ENCODE measurements at places on chromosomes 4 and X.

- no peak for DNase-seq
These were observed 25.4 kb downstream of the GPC3 start for GRCh38 chrX:133959972-133960371.

- no peak for DNase-seq
These were observed 83.6 kb downstream of the MAML3 start for GRCh38 chr4:140070366-140070765.

- no peak for DNase-seq
These were observed 278.8 kb upstream of the GALNTL6 start for GRCh38 chr4:171534391-171534790.

DNA sequence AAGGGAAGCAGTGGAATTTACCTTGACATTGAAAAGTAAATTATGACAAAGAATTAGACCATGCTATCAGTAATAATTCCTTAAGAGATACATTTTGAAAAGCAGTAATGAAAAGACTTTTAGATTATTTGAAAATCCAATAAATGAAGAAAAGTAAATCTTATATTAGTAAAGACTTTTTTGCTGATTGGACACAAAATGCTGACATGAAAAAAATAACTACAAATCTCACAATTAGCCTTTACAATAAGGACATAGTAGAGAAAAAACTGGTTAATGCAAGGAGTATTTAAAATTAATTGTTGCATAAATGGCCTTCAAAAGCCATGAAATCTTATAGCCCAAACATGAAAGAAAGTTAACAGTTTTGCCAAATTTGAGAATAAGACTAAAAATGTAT is 446.1 kb upstream of the FAM241A start:
- DNase-seq = no peak

- no peak for DNase-seq
These were observed 1.4 kb upstream of the KLF3 start for GRCh38 chr4:38662522-38663089.

GRCh38 chr4:82643994-82644733 is 82.4 kb upstream of the TMEM150C start:
- DNase-seq = no peak

DNA sequence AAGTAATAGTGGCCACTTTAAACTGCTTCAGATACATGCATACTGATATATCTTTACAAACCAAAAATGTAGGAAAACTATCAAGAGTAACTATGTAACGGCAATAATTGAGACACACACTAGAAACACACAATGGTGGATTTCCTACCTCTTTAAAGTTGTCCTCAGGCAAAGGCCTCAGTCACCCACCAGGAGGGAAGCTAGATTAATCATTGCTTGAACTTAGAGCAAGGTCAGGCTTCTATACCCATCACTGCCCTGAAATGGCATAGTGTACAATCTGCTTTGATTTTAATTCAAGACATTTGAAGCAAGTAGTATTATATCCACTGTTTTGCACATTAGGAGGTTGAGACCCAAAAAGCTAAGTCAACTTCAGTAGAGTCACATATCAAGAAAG is 110.9 kb downstream of the AREG start:
- DNase-seq = no peak

DNA sequence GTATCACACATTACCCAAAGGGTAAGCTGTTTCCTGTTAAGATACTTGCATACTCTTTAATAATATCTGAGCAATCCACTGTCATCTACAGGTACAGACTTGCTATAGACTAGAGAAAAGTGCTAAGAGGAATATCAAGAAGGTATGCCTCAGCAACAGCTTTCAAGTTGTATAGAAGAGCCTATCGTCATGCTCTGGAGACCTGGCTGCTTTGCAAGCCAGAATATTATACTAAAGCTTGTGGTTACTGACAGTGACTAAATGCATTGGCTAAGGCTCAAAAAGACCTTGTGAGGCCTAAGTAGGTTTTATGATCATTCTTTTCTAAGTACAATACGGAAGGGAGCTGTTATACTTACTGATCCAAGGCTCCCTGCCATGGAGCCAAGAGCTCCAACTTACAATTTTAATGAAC is 11.3 kb downstream of the LAMP2 start:
- DNase-seq = no peak

GRCh38 chrX:53233536-53233935 is 8.5 kb upstream of the KDM5C start:
- DNase-seq = no peak

DNA sequence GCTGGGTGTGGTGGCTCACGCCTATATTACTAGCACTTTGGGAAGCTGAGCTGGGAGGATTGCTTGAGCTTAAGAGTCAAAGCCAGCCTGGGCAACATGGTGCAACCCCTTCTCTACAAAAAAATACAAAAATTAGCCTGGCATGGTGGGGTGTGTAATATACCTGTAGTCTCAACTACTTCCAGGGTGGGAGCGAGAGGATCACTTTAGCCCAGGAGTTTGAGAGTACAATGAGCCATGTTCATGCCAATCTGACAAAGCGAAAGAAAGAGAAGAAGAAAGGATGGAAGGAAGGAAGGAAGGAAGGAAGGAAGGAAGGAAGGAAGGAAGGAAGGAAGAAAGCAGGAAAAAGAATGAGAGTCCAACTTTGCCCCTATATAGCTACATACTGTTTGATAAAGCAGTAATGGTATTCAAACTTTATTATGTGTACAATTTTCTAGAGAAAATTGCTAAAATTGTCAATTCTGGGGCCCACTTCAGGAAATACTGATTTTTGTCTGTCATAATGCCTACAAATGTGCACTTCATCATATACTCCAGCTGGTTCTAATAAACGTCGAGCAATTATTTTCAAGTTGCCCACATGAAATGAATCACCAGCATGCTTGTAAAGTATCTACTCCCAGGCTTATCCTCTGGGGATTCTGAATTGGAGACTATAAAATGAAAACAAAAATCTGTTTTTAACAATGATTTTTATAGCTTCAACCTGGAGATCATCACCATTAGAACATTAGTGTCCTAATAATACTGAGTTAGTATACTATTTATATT is 132.3 kb downstream of the NDST4 start:
- DNase-seq = no peak

DNA sequence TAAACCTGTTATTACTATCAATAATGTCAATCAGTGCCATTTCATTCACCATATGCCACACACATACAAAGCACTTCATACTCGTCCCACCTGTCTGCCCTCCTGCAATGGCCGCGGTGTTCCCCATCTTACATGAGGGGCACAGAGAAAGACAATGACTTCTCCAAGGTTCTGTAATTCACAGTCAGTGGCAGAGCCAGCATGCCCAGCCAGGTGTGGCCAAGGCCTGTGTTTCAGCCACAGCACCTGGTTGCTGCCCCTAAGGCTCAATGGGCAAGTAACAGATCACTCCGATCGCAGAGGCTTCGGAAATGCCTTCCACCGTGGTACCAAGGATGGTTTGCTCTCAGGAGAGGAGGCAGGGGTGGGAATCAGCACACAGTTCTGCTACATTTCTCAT is 10.9 kb downstream of the AFAP1 start:
- DNase-seq = no peak

GRCh38 chr4:154025110-154025509 is 236.2 kb upstream of the SFRP2 start:
- no peak for DNase-seq

DNA sequence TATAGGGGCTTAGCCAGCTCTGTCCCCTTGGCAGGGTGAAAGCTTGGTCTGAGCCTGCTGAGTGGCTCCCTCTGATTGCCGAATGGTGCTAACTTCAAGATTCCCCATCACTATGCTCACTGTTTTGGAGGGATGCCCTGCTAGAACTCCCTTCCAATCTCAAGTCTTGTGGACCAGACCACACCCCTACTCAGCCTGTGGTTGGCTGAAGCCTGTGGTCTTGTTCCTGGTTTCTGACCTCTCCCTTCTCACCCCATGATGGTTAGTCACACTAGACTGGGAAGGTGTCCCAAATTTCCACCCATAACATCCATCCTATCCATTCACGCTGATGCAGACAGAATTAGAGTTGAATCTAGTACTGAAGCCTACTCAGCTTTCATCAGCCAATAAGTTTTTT is 184.7 kb upstream of the NDP start:
- DNase-seq = no peak

GRCh38 chr4:181083757-181084361 is 1159.3 kb upstream of the TENM3 start:
- DNase-seq = no peak

DNA sequence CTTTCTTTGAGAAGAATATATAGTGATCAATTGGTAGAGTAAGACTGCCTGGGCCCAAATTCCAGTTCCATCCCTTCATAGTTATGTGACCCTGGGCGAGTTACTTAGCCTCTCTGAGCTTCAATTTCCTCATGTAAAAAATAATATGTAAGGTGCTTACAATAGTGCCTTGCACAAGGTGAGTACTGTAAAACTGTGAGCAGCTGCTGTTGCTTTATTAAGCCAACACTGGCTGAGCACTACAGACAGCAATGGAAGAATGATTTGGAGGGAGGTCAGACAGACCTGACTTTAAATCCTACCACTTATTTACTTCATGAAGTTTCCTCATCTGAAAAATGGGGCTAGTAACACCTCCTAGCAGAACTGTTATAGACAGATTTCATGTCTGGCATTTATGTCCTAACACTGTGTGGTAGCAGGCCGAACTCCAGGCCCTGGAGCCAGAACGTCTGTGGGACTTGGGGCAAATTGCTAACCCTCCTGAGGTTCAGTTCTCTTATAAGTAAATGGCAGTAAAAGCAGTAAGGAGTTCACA is 53.8 kb downstream of the RNF150 start:
- no peak for DNase-seq

GRCh38 chr4:172962564-172963353 is 205.9 kb upstream of the GALNT7 start:
- DNase-seq = no peak

All from endothelial cell (in vitro differentiated cells).